ENCODE measurements at places on chromosomes 3 and 15.

- DNase-seq: no peak
Measured at GRCh38 chr3:16599694-16600093, 5.5 kb downstream of the DAZL start.

DNA sequence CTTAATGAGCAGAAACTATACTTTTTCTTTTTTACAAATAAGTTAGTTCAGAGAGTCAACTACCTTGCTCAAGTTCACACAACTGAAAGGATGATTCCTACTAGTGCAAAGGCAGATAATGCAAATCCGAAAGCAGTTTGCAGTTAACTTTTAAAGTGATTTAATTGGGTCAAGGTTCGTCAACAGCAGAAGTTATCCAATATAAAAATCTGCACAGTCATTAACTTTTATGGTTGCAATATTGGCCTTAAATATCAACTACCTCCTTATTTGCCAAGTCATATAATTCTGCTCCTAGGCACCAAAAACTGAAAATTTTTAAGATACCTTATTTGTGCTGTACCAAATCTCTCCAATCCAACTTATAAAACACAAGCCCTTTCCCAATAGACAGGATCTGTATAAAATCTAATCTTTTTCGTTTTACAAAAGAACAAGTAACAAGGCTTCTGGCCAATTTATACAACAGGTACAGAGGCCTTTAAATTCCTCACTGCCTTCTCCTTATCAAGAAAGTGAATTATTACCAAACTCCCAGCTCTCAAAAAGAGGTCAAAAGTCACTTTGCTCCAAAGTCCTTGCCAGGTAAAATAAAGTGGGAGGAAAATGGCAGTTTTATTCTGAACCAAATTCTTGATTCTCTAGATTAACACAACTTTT, 416.6 kb upstream of the NECTIN3 start:
- DNase-seq: no peak

- DNase-seq: no peak
Measured at GRCh38 chr3:97987306-97987705, 15.1 kb upstream of the RIOX2 start.

DNA sequence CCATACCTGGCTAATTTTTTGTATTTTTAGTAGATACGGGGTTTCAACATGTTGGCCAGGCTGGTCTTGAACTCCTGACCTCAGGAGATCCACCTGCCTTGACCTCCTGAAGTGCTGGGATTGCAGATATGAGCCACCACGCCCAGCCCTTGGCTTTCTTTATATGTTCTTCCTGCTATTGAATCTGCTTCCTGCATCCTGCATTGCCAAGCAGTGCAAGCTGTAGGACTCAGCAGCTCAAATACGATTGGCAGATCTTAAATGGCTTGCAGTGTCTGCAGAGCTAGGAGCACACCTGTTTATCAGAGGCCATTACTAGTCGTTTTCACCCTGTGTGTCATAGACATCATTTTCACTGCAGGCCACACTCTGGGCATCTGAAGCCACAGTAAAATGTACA, 426.2 kb upstream of the PPP2R3A start:
- DNase-seq: no peak

DNA sequence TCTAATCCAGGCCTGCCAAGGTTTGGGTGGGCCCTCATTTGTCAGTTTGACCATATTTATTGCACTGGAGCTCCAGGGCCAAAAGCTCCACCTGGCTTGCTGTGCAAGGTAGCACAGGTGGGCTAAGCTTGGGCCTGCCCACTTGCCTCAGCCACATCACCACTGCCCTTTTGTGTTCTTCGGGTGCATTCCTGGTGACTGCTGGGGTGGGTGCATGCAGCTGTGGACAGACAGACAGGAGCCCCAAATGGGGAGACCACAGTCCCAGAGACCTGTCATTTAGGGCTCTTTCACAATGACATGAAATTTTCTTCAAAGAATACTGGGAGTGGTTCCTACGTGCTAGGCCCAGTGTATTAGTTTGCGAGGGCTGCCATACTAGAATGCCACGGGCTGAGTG, 2.7 kb downstream of the MESP2 start:
- DNase-seq: no peak

GRCh38 chr3:29701326-29701983, 420.6 kb downstream of the RBMS3 start:
- no peak for DNase-seq

DNA sequence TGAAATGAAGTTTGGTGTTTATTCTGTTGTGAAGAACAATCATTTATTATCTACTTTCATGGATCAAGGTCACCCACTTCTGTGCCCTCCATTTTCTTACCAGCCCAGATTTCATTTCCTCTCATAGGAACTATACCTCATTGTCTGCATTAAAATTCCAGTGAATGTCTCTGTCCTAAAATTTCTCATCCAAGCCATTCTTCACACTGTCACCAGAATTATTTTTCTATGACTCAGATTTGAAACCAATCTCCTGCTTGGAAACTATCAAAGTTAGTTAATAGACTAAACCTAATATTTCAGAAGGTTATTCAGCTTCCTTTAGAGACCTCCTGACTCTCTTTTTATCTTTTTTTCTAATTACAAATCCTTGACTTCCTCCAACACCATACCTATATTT, 364.1 kb upstream of the CBLB start:
- no peak for DNase-seq

DNA sequence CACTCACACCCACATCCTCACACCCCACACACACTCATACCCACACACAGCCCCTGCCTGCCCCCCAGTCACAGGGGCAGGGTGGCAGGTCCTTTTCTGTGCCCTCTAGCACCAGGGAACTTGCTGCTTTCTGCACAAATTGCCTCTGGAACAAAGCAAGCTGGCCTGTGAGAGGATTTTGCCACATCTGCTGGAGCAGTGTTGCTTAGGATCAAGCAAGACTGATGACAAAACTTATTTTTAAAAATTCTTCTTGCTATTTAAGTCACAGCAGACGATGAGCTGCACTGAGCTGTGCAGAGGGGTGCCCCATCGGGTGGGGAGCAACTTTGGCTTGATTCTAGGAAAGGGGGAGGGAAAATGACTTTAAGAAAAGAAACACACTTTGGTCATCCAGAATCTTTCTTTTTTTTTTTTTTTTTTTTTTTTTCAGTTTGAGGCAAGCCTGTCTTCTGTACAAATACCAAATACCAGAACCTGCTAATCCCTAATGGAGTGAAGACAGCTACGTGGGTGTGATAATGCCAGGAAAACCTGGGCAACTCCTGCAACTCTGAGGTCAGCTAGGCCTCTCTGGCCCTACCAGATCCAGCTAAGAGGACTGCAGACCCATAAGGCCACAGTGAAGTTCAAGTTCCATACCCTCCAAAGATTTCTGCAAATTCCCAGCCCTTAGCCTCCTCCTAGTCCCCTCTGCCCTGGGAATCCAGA, 195.3 kb downstream of the ABHD5 start:
- no peak for DNase-seq

Measured in stimulated activated effector memory CD8-positive, alpha-beta T cell treated with anti-CD3 and anti-CD28 coated beads, Interleukin-12 subunit alpha, Interleukin-12 subunit beta, amount 100 ng/mL, for 72 hours (primary cell).